ENCODE measurements at places on chromosomes 5 and 9.

DNA sequence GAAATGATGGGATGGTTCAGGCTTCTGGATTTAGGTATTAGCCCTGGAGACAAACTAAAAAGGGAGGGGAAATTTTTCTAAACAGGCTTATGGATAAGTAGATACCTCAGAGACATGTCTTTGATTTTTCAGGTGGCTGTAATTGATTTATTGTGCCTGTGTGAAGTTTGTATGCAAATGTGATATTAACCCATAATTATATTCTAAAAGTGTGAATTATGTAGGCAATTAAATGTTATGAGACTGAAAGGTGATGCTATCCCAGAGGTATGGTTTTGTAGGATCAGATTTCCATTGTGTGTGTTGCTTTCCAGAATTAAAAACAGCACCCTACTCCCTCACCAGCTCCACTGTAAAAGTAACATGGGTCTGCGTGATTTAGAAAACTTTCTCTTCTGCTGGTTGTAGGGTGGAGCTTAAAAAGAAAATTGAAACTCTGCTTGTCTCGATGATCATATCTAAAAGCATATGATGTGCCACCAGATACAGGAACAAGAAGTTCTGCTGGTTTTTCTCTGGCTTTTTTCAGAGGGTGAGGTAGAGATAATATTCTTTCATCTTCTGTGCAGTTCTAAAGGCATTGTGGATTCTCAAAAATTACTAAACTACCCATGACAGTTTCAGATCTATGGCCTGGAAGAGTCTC lies 71.8 kb upstream of the TAF11L2 start:
- no peak for DNase-seq

GRCh38 chr5:82975812-82976211 lies 101.4 kb downstream of the TMEM167A start:
- no peak for DNase-seq

- DNase-seq = no peak
Observed at GRCh38 chr5:84564321-84565075, 179.8 kb upstream of the EDIL3 start.

DNA sequence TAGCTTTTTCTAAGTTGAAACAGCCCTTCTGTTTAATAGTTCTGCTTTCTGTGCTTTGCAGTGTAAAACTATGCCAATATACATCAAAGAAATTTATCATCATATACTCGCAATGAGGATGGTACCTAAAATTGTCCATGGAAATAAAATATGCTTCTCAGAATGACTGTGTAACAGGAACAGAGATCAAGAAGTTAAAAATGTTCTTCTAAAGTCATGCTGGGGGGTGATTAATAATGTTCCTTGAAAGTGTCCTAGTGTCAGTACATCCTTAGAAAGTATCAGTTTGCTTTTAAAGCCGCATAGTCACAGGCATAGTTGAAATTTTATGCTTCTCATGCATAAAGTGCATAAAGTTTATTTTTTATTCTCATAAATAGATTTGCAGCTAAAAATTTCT lies 4.0 kb upstream of the LRRC70 start:
- DNase-seq = no peak

DNA sequence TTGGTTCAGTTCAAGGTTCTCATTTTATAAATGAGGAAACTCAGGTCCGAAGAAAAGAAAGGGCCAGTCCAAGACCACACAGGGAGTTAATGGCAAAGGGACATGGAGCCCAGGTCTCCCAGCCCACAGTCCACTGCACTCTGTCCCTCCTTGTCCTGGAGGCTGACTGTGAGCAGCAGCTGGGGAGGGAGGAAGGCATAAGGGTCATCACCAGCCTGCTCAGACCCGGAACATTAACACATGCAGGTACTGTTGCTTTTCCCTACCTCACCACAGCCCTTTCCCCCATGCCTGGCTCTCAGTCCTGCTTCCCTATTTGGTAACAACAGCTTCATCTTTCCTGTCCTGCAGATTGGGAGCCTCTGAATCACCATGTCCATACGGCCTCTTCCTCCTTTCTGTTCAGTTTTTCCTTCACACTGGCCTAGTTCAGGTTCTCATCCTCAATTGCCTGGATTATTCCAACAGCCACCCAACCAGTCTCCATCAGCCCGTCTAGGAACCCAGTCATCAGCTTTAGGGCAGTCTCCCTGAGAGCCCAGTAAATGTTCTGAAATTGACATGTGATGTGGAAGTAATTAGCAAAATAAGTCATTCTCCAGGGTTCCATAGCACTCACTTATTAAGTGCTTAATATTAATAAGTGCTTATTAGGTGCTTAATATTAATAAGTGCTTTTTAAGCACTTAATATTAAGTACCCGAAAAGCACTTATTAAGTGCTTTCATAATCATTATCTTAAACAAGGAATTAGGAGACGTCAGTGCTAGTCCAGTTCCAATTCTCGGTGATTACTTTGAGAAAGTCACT lies 4.3 kb downstream of the GPX3 start:
- no peak for DNase-seq
